ENCODE measurements at places on chromosomes 6 and 20. TPM values are rescaled to one million over a fixed set of nuclear protein-coding genes. Genes with fewer than 3 reads are reported as not detected.

GTSF1L gene
- total RNA-seq: not detected

RAMACL gene
- total RNA-seq: not detected

HTR1E gene
- total RNA-seq: not detected

KCNG1 gene
- 50.0 TPM for total RNA-seq

SIRPD gene
- not detected for total RNA-seq

PPIL4 gene
- 21.6 TPM for total RNA-seq

SLC35D3 gene
- not detected for total RNA-seq

VWA7 gene
- not detected for total RNA-seq

BMP7 gene
- not detected for total RNA-seq

BACH2 gene
- not detected for total RNA-seq

PPIL6 gene
- total RNA-seq: 1.1 TPM

SIRT5 gene
- total RNA-seq: 7.5 TPM
